Eye (tissue), 1 donor: ENCODE measurements at places on chromosomes 4 and X.

- DNase-seq = no peak
These were observed 866.5 kb upstream of the INTU start for GRCh38 chr4:126766241-126766640.

DNA sequence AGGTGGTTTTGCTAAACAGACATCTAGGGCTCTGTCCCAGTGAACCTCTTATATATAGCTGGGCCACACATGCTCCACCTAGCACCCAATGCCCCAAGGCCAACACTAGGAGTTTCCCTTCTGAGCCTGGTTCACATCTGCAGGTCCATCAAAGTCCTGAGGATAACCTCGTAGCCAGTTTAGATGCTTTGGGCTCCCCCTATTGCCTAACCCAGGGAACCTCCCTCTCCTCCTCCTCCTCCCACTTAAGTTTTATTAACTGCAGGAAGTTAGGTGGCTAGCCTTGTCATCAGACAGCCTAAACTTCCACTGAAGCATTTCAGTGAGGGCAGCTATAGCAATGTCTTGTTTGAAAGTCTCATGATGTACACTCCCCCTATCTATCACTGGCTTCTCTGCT is 88.0 kb downstream of the GUCY2F start:
- no peak for DNase-seq

GRCh38 chr4:122701061-122701460 is 31.4 kb upstream of the BBS12 start:
- no peak for DNase-seq

- DNase-seq = no peak
These were observed 482.6 kb upstream of the GALNT7 start for GRCh38 chr4:172686021-172686420.

GRCh38 chrX:35380808-35381700 is 417.1 kb upstream of the MAGEB16 start:
- peak; percentile 6 for DNase-seq

- DNase-seq = peak; percentile 3
These were observed 22.0 kb upstream of the SPINK2 start for GRCh38 chr4:56843421-56843899.

- DNase-seq = no peak
These were observed 87.2 kb downstream of the CLDN34 start for GRCh38 chrX:10054396-10054795.

DNA sequence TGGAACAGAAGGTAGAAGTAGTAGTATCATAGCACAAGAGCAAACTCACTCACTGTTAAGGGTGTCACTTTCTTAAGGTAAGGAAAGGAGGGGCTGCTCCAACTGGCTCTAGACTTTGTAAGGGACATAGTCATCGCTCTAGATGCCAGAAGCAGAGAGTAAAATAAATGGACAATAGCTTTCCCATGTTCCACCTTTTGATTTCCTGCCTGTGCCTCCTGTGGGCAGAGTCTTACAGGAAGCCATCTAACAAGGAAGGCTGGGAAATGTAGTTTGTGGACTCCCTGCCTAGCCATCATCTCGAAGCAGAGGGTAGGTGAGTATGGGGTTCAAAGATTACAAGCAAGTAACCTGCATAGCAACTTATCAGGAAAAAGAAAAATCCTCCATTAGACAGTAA is 1.7 kb upstream of the METTL14 start:
- no peak for DNase-seq

- peak; percentile 93 for DNase-seq
These were observed 503.3 kb upstream of the FAM241A start for GRCh38 chr4:111641813-111642579.

- DNase-seq = no peak
These were observed 21.5 kb downstream of the PRSS12 start for GRCh38 chr4:118331352-118331751.

- DNase-seq = peak; percentile 37
These were observed 22.8 kb downstream of the CFAP99 start for GRCh38 chr4:2441393-2442174.

DNA sequence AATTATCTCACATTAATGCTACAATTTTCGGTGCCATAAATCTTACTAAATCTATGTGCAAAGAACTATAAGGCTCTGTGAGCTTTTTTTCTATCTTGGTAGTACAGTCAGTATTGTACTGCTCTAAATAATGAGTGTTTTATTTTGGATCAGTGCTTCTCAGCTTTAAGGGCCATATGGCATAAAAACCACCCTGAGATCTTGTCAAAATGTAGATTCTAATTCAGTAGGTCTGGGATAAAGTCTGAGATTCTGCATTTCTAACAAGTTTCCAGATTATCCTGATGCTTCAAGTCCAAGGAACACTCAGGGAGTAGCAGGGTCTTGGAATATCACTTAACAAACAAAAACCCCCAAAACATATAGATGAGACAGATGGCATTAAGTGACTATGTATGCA is 486.5 kb downstream of the GRXCR1 start:
- no peak for DNase-seq

GRCh38 chr4:120520761-120521160 is 401.8 kb downstream of the PRDM5 start:
- DNase-seq = no peak

DNA sequence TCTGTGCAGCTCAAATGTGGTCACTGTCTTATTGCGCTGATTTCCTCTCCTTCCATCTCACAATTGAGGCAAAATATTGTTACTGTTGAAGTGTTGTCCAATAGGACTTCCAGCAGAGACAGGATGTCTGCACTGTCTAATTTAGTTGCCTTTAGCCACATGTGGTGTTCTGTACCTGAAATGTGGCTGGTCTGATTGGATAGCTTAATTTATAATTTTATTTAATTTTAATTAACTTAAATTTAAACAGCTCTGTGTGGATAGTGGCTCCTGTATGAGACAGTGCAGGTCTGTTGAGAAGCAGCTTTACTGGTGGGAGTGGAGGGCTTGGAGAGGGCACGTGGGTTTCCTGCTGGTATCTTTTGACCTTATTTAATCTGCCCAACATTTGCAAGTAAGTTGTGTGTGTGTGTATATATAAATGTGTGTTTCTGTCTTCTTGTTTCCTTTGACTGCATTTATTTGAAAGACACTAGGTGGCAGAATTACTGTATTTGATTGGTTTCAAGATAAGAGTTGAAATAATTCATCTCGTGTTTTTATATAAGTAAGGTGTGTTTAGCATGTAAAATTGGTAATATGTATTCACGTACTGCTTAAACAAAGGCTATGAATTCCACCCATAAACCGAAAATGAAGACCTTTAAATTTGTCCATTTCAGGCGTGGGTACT is 55.3 kb upstream of the MSANTD1 start:
- peak; percentile 18 for DNase-seq

GRCh38 chrX:112341598-112341997 is 259.0 kb upstream of the TRPC5 start:
- DNase-seq = no peak

DNA sequence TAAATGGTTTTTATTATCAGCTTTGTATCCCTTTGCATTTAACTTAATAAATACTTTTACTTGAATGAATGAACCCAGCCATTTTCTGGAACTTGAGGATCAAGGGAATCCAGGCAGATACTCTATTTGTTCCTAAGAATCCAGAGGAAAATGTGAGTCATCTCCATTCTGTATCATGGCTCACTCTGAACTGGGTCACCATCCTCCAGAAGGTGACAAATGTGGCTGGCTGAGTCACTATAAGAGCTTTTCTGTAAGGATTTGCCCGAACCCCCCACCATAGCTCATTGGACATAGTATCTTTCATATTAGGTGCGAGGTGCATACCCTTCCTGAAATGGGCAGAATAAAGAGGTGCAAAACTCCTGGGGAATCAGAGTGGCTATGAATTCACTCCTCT is 25.8 kb downstream of the RTL9 start:
- no peak for DNase-seq

GRCh38 chr4:37956941-37957340 is 3.3 kb upstream of the PTTG2 start:
- DNase-seq = no peak

DNA sequence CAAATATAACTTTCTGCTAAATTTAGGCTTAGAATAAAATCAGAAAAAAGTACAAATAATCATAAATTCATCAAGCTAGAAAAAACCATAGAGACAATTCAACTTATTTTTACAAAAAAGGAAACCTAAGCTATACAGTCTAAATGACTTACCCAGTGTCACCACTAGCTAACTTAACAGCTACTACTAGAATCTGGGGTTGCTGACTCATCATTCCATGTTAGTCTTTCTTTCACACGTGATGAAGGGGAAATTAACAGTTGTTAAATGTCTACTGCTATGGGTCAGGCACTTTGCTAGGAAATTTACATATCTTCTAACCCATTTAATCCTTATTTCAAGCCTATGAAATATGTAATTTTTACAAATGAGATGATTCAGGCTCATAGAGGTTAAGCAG is 349.3 kb upstream of the GALNT7 start:
- DNase-seq = no peak

GRCh38 chr4:80412322-80412721 is 76.8 kb downstream of the CFAP299 start:
- no peak for DNase-seq
